Dorsolateral prefrontal cortex (tissue), 122 donors: ENCODE measurements at places on chromosomes 3 and 15. TPM values are rescaled to one million over a fixed set of nuclear protein-coding genes. Genes with fewer than 3 reads are reported as not detected.
A peak's percentile ranks its signal among the peaks of the same experiment; 100 is the strongest.

- peak; percentile 76 for DNase-seq
Observed at GRCh38 chr15:70466895-70467529, 296.3 kb downstream of the UACA start.

The LRRC31 gene
- not detected for total RNA-seq

The CD86 gene
- 5.3 TPM for total RNA-seq

DNA sequence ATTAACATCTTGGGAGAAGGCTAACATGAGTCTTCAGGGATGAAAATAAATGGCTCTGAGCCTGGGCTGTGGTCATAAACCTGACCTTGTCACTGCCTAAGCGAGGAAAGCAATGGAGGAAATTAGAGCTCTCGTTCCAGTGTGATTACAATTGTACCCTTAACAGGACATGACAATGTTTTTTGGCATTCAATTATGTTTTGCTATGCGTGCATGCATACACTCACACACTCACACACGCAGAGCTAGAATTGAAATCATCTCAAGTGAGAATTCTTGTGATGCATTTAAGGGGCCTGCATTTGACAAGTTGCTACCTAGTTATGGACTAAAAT, 24.1 kb downstream of the ZNF80 start:
- no peak for DNase-seq

The CCRL2 gene
- 0.87 TPM for total RNA-seq

The DPPA2 gene
- not detected for total RNA-seq

The CHST14 gene
- total RNA-seq: 7.4 TPM

GRCh38 chr15:77671362-77672056, 38.8 kb upstream of the LINGO1 start:
- DNase-seq: no peak

DNA sequence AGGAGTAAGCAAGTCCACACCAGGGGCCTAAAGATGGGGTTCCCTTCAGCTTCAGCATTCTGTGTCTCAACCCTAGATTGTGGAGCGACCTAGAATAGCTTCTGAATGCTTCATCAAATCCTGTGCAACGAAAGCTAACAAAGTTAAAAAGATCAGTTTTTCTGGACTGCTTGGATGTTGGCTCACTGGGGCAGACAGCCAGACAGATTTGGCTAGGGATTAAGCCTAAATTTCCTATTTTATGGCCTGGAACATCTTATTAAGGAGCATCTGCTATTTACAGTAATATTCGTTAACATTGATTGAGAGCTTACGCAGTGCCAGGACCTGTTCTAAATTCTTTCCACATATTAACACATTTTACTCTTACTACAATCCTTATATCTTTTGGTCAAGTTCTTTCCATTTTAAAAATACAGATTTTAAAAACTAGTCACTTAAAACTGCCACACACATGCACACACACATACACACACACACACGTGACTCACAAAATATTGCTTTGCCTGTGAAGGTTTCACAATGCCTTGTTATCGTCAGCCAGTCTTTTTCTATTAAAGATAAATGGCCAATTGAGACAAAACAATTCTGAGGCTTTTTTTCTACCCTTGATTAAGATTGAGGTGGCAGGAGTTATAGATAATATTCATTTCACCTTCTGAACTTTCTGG, 173.3 kb upstream of the SNTN start:
- DNase-seq: no peak

The NT5DC2 gene
- 19.3 TPM for total RNA-seq

- DNase-seq: no peak
Observed at GRCh38 chr3:65893631-65894030, 145.1 kb downstream of the MAGI1 start.

DNA sequence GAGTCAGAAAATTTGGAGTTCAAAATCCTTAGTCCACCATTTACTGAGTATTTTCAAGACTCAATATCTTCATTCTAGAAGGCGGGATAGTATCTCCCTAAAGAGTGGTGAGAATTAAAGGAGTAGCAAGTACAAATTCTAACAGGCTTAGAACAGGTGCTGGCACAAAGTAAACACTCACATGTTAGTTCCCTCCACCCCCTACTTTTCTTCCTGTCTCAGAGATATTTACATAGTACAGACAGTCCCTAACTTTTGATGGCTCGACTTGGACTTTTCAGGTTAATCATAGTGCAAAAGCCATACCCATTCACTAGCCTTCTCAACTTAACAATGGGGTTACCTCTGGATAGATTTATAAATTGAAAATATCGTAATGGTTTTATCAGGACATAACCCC, 476.2 kb upstream of the RASGRP1 start:
- DNase-seq: no peak

- no peak for DNase-seq
Observed at GRCh38 chr3:30083315-30083714, 523.1 kb upstream of the TGFBR2 start.

- no peak for DNase-seq
Observed at GRCh38 chr3:64084640-64085039, 61.3 kb upstream of the PSMD6 start.

The ERICH6 gene
- 0.33 TPM for total RNA-seq

DNA sequence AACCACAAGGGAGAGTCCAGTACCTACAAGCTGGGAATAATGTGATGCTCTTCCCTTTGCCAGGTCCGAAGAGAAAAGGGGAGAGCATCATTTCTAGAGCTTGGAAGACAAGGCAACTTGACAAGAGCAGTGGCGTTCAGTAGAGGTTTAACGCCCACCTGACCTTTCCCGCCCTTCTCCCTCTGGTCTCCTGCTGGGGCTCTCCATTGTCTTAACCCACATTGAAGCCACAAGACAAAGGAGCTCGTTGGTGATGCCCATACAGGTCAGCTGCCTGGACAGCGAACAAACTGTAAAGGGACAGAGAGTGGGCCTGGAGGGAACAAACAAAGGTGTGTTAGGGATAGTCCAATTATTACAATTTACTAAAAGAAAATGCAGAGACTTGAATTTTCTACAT, 13.1 kb upstream of the DUT start:
- DNase-seq: no peak

DNA sequence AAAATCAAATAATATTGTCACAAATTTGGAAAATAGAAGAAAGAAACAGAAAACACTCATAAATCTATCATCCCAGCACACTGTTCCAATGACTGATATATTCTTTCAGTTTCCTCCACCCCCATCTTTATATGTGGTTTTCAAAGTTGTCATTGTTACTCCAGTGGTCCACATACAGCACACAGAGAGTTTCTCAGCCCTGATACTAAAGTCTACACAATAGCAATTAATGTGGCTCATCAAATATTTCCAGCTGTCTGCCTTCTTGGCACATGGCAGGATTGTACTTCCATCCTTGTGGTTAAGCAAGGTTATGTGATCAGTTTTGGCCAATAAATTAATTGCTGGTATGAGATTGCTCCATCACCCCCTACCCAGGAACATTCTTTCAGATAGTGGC, 221.7 kb downstream of the PDCD6IP start:
- DNase-seq: no peak

GRCh38 chr3:185207931-185208746, 45.7 kb downstream of the EHHADH start:
- no peak for DNase-seq

DNA sequence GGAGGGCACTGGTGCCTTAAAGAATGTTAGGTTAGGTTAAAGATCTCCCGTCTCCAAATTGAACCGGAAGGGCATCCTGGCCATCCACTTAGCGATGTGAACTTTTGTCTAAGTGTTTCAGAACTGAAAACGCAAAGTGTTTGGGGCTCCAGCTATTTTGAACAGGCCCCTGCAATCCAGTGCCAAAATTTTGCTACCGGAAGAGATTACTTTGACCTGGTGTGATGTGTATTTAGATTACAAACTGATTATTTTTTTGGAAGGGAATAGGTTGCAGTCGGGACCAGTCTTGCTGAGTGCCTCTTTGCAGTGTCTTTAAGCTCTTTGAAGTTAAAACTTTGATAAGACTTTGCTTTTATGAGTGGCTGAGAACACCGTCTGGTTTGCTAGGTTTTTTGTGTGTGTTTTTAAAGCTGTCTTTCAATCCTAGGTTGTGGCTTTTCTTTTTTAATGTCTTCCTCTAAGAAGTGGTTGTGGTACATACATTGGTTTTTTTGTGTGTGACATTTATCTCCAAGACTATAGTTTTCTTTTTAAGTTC, 179.6 kb downstream of the OR4M2 start:
- DNase-seq: no peak

GRCh38 chr3:114404590-114404989, 110.8 kb downstream of the TIGIT start:
- DNase-seq: no peak

DNA sequence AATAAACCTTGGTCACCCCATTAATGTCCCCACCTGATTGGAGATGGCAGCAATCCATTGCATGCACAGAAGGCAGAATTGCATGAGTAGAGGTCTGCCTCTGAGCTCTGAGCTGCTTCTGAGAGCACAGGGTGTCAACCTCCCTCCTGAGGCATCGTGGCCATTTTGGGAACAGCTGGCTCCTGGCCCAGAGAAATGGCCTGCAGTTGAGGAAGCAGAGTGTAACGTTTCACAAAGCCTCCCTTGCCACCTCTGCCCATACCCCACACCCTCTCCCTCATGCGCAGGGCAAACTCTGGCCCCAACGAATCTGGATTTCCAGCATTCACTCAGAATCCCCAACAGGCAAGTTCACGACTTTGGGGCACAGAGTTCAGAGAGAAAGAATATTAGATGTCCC, 198.9 kb downstream of the ADAMTS9 start:
- no peak for DNase-seq

DNA sequence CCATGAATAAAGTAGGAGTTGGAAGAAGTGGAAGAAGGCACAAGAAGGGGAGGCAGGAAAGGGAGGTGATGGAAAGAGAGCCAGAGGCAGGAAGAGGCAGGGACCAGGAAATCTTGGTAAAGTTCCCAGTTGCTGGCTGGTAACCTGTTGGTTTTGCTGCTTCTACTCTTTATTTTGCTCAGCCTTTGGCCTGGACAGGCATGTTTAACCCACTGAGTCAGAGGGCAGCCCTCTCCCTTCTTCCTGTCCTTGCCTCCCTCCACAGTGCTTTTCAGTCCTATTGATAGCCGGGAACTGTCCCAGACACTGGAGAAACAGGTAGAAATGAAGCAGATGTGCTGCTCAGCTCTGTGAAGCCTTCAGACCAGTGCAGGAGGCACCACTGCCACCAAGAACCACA, 43.4 kb upstream of the APEH start:
- no peak for DNase-seq

DNA sequence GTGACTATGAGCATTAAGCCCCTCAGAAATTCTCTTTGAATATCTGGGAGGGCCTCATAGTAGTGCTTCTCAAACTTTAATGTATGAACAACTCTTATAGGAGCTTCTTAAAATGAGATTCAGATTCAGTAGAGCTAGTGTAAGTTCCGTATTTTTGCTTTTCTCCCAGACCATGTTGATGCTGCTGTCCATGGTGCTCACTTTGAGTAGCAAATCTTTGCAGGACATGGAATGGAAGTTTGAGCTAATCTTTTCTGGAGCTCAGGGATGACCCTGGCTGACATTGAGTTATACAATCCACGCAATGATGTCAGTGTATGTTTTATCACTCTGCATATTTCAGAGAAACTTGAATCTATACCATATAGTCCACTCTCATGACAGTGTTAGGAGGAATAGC, 134.2 kb downstream of the OTOL1 start:
- no peak for DNase-seq

- DNase-seq: no peak
Observed at GRCh38 chr15:101314336-101315125, 19.5 kb upstream of the SNRPA1 start.

DNA sequence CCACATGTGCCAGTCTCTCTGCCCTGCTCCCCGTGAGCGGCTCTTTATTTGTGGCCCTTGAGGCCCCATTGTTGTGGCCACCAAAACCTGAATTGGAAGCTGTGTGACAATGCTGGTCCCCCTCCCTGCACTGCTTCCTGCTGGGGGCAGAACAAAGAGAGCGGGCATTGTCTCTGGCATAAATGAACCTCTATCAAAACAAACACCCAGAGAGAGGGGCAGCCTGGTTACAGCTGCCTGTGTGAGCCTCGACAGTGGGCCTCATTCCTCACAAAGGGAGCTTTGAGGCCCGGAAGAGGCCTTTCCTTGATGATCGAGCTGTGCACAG, 152.9 kb downstream of the IGF1R start:
- peak; percentile 89 for DNase-seq

GRCh38 chr3:38027466-38028465, 1.7 kb downstream of the PLCD1 start:
- no peak for DNase-seq

GRCh38 chr3:63048367-63049326, 173.4 kb upstream of the CADPS start:
- DNase-seq: no peak

DNA sequence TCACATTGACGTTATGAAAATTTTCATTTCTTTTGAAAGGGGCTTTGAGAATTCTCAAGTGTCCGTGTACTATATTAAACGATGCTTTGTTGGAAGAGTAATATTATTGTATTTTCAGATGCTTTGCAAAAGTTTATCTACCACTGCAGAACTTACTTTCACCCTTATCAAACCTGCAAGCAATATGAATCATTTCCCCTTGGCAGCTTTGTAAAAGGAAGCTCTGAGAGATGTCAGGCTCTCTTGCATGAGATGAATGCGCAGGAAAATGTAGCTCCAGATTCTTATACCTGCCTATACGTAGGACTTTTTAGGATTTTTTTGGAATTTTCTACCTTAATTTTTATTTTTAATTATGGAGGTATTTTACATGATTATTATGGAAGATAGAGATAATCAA, 34.5 kb downstream of the GPD1L start:
- no peak for DNase-seq

DNA sequence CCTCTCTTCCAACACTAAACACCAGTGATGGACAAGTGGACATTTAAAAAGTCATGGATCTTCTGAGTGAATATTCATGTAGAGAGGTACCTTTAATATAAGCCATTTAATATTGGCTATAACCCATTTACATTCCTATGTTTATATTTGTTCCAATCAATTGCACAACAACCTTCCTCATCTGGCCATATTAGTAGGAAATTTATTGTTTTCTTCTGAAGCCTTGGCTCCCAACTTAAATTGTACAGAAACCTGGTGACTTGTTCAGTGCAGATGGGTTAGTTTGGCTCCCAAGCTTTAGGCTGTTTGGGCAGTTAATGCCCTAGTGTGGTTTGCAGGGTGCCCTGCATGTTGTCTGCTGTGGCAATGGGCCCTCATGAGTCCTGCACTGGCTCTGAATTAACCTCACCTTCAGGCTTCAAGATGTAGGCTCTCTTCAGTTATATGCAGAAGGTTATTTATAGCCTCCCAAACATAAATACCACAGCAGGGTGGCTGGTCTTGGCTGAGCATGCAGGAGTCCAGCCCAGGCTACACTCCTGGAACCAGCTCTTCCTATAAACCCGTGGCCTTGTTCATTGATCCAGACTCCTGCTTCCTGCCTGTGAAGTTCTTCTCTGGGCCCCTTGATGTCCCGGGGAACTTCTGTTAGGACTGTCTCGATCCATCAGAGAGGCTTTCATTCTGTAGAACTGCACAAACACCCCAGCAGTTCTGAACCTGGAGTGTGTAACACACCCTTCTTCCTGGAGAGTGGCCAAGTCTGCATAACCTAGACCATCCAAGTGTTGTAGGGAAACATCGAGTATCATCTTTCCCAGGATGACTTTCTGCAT, 57.0 kb downstream of the DUT start:
- DNase-seq: no peak

The RHOA gene
- 247 TPM for total RNA-seq

The CNTN4 gene
- total RNA-seq: 62.1 TPM

The DNAJA4 gene
- 74.6 TPM for total RNA-seq

GRCh38 chr3:158733656-158734055, 1.4 kb upstream of the RARRES1 start:
- no peak for DNase-seq

The PXYLP1 gene
- 24.3 TPM for total RNA-seq

The P3H2 gene
- total RNA-seq: 6.9 TPM

The ILDR1 gene
- not detected for total RNA-seq

- DNase-seq: no peak
Observed at GRCh38 chr3:18370672-18371071, 54.5 kb downstream of the SATB1 start.

The MYO9A gene
- total RNA-seq: 81.5 TPM
